Lung (tissue), 17 donors: ENCODE measurements at places on chromosomes 7 and 10.

DNA sequence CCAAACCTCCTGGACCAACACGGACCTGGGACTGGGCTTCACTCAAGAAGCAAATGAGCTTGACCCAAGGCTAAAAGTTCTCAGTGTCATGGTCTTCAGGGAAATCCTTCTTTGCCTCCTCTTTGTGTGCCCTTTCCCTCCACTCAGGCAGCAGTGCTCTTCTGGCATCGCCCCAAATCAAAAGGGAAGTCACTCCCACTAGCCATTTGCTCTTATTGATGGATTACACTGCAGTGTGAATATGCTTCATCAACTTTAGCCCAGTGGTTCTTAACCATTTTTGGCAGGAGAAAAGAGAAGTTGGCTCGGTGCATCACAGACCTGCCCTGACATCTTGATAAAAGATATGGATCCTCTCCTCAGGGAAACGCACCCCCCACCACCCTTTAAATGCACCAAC, 19.2 kb upstream of the IKZF1 start:
- DNase-seq = no peak
- H3K36me3 ChIP-seq = no peaks in the 10 kb centered on the region
- no peaks in the 10 kb centered on the region for H3K27me3 ChIP-seq

DNA sequence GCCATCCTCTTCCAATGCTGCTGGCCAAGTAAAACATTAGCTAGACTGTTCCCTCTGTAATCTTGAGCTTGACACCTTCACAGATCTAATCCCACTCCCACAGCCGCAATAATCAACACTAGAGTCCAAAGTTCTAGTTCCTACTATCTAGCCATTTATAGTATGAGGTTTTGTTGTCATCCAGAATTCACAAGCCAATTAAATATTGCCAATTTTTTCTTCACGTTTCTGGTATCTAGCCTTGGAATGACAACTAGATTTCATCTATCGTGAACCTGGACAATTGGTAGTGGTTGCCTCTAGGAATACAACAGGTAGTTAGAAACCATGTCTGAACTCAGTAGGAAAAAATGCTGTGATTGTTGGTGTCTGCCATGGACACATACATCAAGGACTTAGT, 10.4 kb downstream of the WASL start:
- DNase-seq = no peak
- no peak overlapping the region for H3K4me3 ChIP-seq
- H3K36me3 ChIP-seq = no peaks in the 10 kb centered on the region
- no peak overlapping the region for H3K27ac ChIP-seq
- H3K4me1 ChIP-seq = peaks cover 6% of the 10 kb centered on the region

GRCh38 chr10:44944354-44944753, 15.2 kb upstream of the RASSF4 start:
- no peaks in the 10 kb centered on the region for H3K36me3 ChIP-seq
- no peaks in the 10 kb centered on the region for H3K27me3 ChIP-seq
- H3K4me1 ChIP-seq = peaks cover 2% of the 10 kb centered on the region
- H3K27ac ChIP-seq = no peak overlapping the region

- H3K36me3 ChIP-seq = no peaks in the 10 kb centered on the region
- H3K27ac ChIP-seq = no peak overlapping the region
- no peak for DNase-seq
- no peaks in the 10 kb centered on the region for H3K27me3 ChIP-seq
Measured at GRCh38 chr7:88401009-88401623, 94.4 kb upstream of the STEAP4 start.

GRCh38 chr10:131755200-131755599, 145.6 kb upstream of the PPP2R2D start:
- no peak for DNase-seq
- no peak overlapping the region for H3K4me3 ChIP-seq
- peaks cover 2% of the 10 kb centered on the region for H3K27me3 ChIP-seq
- no peak overlapping the region for H3K27ac ChIP-seq
- no peaks in the 10 kb centered on the region for H3K36me3 ChIP-seq

DNA sequence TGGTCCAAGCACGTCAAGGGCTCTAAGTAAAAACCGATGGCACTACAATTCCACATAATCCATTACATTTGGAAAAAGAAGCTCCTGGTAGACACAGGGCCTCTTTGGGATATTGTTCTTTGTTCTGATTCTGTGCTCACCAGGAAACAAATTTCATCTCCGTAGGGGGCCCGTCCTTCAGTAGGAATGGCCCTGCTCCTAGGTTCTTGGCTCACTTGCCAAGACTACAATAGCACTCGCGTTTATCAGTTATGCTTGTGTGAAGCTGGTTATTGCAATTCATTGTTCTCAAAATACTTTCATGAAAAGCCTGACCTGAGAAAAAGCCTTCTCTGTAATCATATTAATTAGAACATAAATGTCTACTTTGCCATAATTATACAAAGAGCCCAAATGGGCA, 10.3 kb upstream of the ZC3HAV1L start:
- no peaks in the 10 kb centered on the region for H3K27me3 ChIP-seq
- no peak for DNase-seq
- H3K36me3 ChIP-seq = peaks cover 8% of the 10 kb centered on the region
- H3K27ac ChIP-seq = no peak overlapping the region

DNA sequence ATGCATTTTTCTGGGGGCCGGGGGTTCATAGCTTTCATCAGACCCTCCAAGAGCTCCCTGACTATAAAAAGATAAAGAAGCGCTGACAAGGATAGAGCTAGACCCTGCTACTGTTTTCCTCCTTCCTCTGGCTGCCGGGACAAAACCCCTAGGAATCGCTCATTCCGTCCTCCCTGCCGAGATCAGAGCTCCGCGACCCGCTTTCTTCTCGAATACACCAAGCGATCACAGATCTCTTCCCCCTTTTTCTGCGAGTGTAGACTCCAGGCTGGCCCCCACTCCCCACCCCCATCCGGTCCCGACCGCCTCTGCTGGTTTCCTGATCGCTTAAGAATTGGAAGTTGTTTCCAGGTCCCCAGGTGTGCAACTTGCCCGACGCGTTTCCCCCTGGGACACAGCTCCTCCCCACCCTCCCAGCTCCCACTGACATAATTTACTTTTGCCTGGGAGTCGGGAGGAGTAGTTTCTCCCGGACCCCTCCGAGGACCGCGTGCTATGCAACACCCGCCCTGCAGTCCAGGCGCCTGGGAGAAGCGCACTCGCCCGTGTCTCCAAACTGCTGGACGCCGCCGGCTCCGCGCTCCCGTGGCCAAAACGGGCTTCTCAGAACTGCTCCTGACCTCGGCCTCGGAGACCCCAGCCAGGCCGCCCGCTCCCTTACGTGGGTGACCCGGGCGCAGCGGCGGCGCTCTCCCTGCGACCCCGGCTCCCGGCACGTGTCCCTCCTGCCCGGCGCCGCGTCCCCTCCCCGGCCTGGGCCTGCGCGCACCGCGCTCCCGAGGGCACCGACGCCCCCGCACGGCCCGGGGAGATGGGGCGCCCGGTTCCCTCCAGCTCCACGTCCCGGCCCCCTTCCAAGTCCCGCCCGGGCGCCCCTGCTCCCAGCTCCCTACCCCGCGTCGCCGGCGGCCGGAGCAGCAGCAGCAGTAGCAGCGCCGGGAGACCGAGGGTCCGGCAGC, 552 bp downstream of the IL15RA start:
- peak overlapping the region; percentile 99 for H3K4me3 ChIP-seq
- no peaks in the 10 kb centered on the region for H3K27me3 ChIP-seq
- peak overlapping the region; percentile 99 for H3K27ac ChIP-seq
- no peaks in the 10 kb centered on the region for H3K4me1 ChIP-seq
- peak; percentile 44 for DNase-seq

- H3K36me3 ChIP-seq = peaks cover 9% of the 10 kb centered on the region
- no peaks in the 10 kb centered on the region for H3K4me1 ChIP-seq
- no peak overlapping the region for H3K4me3 ChIP-seq
- no peak overlapping the region for H3K27ac ChIP-seq
- H3K27me3 ChIP-seq = no peaks in the 10 kb centered on the region
- DNase-seq = no peak
Measured at GRCh38 chr7:112336936-112337576, 113.2 kb upstream of the IFRD1 start.

GRCh38 chr7:119802147-119802546, 470.8 kb upstream of the KCND2 start:
- DNase-seq = no peak
- no peak overlapping the region for H3K4me3 ChIP-seq
- H3K4me1 ChIP-seq = no peaks in the 10 kb centered on the region
- no peaks in the 10 kb centered on the region for H3K27me3 ChIP-seq

DNA sequence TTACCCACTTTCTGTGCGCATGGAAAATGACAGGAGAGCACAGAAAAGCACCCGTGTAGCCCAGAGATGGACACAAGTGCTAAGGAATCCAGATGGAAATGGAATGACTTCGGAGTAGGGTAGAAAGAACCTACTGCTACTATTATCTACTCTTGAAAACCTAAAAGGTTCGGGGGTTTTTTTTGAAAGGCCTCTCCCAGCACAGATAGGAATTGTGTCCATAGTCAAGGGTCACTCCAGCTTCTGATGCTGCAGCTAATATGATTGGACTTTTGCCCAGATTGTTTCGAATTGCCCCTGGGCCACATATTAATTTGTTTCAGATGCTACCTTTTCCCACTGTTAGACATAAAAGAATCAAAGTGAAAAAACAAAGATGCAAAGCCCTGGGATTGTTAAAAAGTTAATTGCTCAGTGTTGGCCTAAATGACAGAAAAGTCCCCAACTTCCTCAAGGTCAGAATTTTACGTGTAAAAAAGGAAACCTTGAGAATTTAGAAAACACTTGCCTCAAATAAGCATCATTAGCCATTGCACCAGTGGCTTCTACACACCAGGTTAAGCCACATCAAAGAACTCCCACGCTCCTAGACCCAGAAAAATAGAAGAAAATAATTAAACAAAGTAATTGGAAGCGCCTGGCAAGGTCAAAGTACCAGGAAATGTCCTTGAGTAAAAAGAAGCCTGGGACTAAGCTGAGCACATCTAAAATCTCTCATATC, 40.8 kb upstream of the INSIG1 start:
- no peak for DNase-seq
- no peak overlapping the region for H3K4me3 ChIP-seq
- H3K4me1 ChIP-seq = no peaks in the 10 kb centered on the region
- H3K36me3 ChIP-seq = no peaks in the 10 kb centered on the region

DNA sequence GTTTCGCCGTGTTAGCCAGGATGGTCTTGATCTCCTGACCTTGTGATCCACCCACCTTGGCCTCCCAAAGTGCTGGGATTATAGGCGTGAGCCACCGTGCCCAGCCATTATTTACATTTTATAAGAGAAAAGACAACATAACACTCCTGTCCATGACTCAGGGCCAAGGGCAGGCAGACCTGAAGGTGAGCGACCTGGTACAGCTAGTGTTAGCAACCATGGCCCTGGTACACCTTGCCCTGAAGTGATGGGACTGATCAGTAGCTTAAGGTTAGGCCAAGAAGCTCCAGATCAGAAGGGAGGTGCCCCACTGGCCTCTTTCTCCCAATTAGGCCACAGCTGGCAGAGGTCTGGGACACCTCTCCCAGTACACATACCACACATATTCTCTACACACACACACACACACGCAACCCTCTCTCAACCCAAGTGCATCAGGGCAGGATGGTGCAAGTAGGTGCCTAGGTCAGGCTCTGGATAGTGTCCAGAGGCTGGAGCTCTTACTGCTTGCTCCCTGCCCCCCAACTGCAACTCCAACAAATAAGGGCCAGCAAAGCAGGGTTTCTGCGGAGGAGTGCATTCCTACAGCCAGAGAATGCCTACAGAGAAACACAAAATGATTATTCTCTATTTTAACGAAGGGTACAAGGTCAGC, 43.8 kb downstream of the DPCD start:
- H3K27me3 ChIP-seq = no peaks in the 10 kb centered on the region
- H3K27ac ChIP-seq = no peak overlapping the region
- H3K4me3 ChIP-seq = no peak overlapping the region
- H3K36me3 ChIP-seq = peaks cover 3% of the 10 kb centered on the region

- no peak overlapping the region for H3K4me3 ChIP-seq
- no peak overlapping the region for H3K27ac ChIP-seq
- H3K36me3 ChIP-seq = peaks cover 11% of the 10 kb centered on the region
- DNase-seq = no peak
Measured at GRCh38 chr7:93320887-93321286, 88.7 kb downstream of the VPS50 start.

DNA sequence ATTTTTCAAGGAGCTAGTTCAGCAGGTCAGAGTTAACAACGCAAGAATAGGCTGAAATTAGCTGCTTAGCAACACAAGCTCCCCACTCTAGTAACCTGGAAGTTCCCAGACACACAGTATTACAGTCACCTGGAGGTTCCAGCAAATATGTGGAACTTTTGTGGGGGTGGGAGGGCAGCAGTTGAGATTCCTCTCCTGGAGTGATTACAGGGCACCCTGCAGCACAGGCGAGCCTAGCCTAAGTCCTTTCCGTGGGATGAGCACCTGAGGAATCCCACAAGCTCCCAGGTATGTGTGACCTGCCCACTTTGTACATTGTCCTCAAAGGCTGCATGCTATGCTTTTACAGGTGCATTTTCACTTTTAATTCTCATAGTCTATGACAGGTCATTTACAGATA, 13.6 kb downstream of the TPK1 start:
- H3K27ac ChIP-seq = no peak overlapping the region
- no peak overlapping the region for H3K4me3 ChIP-seq
- DNase-seq = no peak
- H3K27me3 ChIP-seq = no peaks in the 10 kb centered on the region
- no peaks in the 10 kb centered on the region for H3K36me3 ChIP-seq
- H3K4me1 ChIP-seq = no peaks in the 10 kb centered on the region

GRCh38 chr7:657565-658119, 68.9 kb upstream of the DNAAF5 start:
- H3K4me1 ChIP-seq = no peaks in the 10 kb centered on the region
- H3K36me3 ChIP-seq = no peaks in the 10 kb centered on the region
- peak; percentile 43 for DNase-seq

DNA sequence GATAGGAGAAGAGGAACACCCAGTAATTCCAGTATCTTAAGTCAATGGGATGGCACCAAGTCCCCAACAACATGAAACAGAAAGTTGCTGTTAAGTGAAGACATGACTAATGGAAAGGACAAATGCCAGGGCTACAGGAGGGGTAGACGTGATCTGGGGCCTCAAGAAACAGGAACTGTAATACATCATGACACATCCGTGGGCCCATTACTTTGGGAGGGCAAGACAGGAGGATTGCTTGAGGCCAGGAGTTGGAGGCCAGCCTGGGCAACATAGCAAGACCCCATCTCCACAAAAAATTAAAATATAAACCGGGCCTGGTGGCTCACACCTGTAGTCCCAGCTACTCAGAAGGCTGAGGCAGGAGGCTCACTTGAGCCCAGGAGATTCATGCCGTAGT, 408.6 kb upstream of the PRKCQ start:
- no peak overlapping the region for H3K27ac ChIP-seq
- H3K27me3 ChIP-seq = no peaks in the 10 kb centered on the region
- H3K4me1 ChIP-seq = no peaks in the 10 kb centered on the region
- H3K4me3 ChIP-seq = no peak overlapping the region
- no peak for DNase-seq

GRCh38 chr10:68074775-68075549, at the start of gene HERC4:
Gene HERC4 (minus strand): TSS chr10:68075283. CDS start chr10:68073108, 2,175 bp downstream.
- H3K4me1 ChIP-seq = peaks cover 3% of the 10 kb centered on the region
- peak; percentile 96 for DNase-seq
- H3K4me3 ChIP-seq = peak within 1 kb of the TSS; percentile 82
- peaks cover 3% of the 10 kb centered on the region for H3K36me3 ChIP-seq
